ENCODE measurements at places on chromosomes 1 and 21. TPM values are rescaled to one million over a fixed set of nuclear protein-coding genes. Genes with fewer than 3 reads are reported as not detected.
A peak's percentile ranks its signal among the peaks of the same experiment; 100 is the strongest.

DNA sequence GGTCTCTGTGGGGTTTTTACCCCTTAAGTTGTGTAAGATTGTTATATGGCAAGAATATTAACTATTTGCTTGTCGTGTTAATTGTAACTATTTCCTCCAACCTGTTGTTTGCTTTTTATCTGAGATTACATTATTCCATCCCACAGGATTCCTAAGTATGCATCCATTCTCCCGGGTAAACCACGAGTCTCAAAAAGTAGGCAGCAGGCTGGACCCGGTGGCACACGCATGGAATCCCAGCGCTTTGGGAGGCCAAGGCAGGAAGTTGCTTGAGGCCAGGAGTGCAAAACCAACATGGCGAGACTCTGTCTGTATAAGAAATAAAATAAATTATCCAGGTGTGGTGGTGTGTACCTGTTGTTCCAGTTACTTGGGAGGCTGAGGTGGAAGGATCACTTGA, 12.6 kb upstream of the RSPO1 start:
- no peak for DNase-seq

DNA sequence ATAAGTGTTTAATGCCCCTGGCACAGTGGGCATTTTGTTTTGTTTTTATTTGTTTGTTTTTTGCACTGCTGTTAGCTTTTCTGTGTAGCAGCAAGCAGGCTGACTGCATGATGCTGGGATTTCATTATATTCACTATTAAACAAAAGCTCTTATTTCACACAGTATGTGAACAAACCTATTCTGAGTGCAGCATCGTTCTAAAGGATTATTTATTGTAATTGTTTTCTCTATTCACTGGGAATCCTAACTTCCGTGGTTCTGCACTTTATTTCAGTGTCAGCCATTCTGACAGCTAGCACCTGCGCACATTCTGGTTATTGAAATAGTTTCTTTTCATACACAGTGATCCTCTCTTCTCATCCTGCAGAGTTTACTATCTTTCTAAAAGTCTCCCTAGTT, 595.0 kb downstream of the NEGR1 start:
- no peak for DNase-seq

DNA sequence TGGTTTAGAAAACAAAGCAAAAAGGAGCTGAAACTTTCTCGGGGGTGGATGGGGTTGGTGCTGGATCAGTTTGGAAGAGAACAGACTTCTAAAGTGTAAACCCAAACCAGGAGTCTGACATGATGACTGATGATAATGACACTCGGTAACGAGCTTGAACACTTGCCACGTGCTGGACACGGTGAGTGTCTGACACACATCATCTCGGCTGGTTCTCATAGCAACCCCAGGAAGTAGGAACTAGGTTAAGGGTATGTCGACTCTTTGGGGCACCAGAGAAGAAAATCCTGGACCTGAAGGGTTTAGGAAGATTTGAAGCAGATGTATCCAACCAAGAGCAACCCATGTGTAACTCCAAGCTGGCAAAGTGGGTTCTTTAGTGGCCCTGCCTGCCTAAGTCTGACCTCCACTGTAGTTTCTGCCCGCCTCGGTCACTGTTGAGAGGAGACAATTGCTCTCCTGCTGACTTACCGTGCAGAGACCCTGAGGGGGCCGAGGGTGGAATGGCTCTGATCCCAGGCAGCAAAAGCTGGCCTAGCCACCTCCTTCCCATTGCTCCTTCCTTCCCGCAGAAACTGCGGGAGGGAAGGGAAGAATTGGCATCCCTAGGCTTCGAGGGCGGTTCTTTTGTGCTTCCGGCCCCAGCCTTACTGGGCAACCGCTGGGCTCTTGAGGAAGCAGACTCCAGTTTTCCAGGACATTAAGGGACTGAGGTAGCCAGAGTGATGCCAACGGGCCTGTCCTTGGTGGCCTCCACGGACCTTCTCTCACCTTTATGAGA, 156.0 kb downstream of the TOMM20 start:
- DNase-seq: peak; percentile 75

DNA sequence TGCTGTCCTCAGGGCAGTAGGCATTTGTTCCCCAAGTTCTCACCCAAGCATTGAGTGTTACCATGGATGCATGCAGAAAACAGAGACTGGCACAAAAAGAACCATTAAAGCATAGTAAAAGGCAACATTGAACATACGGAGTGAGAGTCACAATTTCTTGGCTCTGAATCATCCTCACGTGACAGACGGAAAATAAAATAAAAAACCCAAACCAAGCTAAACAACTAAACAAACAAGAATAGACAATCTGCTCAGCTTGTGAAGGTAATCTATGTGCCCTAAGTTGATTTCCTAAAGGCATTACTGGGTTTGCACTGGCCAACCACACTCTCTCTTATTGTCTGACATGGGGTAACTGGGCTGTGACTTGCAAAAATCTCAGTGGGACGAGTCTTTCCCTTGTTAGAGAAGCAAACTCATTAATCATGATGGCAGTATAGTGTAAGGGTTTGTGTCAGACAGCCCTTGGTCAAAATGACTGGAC, 306.0 kb downstream of the ASTN1 start:
- DNase-seq: no peak

GRCh38 chr21:29384683-29385359, 86.1 kb downstream of the BACH1 start:
- no peak for DNase-seq

GRCh38 chr1:48093147-48093546, 96.0 kb upstream of the TRABD2B start:
- no peak for DNase-seq

Gene SERTAD4
- not detected for total RNA-seq

- no peak for DNase-seq
These were observed 149.9 kb downstream of the CLIC6 start for GRCh38 chr21:34818662-34819158.

DNA sequence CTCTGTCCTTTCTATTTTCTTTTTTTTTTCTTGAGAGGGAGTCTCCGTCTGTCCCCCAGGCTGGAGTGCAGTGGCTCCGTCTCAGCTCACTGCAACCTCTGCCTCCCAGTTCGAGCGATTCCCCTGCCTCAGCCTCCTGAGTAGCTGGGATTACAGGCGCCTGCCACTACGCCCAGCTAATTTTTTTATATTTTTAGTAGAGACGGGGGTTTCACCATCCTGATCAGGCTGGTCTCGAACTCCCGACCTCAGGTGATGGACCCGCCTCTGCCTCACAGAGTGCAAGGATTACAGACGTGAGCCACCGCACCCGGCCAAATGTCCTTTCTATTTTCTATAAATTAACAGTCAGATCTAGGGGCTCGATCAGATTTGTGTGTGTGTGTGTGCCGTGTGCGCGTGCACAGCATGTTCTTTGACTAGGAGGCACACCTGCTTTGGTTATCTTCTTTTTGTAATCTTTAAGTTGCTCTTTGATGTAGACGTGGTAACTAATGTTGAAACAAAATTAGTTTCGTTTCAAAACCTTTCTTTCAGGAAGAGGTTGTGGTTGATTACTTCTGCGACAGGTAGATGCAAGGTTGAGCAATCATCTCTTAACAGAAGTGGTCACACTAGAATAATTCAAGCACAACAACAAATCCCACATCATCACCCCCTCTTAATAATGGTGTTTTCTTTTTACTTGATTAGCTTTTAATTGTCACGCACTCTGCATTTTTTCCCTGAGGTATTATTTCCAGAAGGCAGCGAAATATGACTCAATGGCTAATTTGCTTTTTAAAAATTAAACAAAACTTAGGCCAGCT, 779 bp upstream of the DEGS1 start:
- DNase-seq: peak; percentile 69

- DNase-seq: no peak
These were observed 22.5 kb downstream of the MAP3K7CL start for GRCh38 chr21:29152916-29153315.

DNA sequence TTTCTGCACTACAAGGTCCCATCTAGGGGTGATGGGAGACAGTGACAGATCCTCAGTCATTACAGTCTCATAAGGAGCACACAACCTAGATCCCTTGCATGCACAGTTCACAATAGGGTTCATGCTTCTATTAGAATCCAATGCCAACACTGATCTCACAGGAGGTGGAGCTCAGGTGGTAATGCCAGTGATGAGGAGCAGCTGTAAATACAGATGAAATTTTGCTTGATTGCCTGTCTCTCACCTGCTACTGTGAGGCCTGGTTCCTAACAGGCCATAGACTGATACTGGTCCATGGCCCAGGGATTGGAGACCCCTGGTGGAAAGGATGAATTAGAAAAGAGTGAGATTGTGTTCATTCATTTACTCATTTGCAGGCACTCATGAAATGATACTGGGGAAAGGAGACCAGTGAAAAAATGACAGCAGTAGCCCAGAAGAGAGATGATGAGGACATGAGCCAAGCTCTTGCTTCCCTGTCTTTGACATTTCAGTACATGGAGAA, 251.6 kb upstream of the DUSP10 start:
- DNase-seq: no peak
